ENCODE measurements at places on chromosomes 4 and X. TPM values are rescaled to one million over a fixed set of nuclear protein-coding genes. Genes with fewer than 3 reads are reported as not detected.
A peak's percentile ranks its signal among the peaks of the same experiment; 100 is the strongest.

SPANXB1 gene
- polyA plus RNA-seq = not detected

SLC7A11 gene
- 4.4 TPM for polyA plus RNA-seq

EVC2 gene
- polyA plus RNA-seq = not detected

- DNase-seq = no peak
Measured at GRCh38 chr4:24748023-24748422, 47.4 kb upstream of the SOD3 start.

GRCh38 chr4:158213466-158213865, 3.2 kb downstream of the TMEM144 start:
- no peak for DNase-seq

CCNA2 gene
- polyA plus RNA-seq = 23.0 TPM

AREG gene
- polyA plus RNA-seq = not detected

GEMIN8 gene
- polyA plus RNA-seq = 69.8 TPM

CT45A2 gene
- polyA plus RNA-seq = not detected

XPNPEP2 gene
- 0.21 TPM for polyA plus RNA-seq

GRCh38 chr4:89314291-89314690, 6.7 kb upstream of the GPRIN3 start:
- DNase-seq = no peak

GRCh38 chr4:2689825-2690700, 66.1 kb downstream of the TNIP2 start:
- DNase-seq = no peak

MAPK10 gene
- polyA plus RNA-seq = 13.0 TPM

BEND4 gene
- polyA plus RNA-seq = 0.02 TPM

NKX6-1 gene
- polyA plus RNA-seq = not detected

- no peak for DNase-seq
Measured at GRCh38 chrX:13401724-13402123, 81.9 kb upstream of the ATXN3L start.

DNA sequence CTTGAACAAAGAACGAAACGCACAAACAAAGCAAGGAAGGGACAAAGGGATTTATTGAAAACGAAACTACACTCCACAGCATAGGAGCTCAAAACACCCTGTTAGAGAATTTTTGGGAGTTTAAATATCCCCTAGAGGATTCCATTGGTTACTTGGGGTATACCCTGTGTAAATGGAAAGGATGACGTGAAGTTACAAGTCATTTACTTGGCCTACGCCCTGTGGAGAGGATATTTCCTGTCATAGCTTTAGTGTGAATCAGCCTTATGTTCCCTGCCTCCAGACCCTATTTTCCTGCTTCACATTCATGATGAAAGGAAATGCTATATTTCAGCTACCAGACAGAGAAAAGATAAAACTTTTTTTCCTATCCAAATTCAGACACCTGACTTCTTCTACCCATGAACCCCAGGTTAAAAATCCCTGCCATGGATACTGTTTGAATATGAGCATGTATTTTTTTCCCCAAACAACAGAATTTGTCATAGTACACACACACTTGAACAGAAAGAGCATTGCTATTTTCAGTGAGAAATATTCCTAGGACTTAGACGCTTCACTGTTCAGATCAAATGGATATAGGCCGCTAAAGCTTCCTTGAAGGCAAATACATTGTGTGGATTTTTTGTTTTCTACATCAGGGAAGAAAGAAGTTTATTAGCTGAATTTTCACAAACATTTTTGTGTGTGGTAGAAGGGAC, 20.4 kb downstream of the PIN4 start:
- no peak for DNase-seq

DNA sequence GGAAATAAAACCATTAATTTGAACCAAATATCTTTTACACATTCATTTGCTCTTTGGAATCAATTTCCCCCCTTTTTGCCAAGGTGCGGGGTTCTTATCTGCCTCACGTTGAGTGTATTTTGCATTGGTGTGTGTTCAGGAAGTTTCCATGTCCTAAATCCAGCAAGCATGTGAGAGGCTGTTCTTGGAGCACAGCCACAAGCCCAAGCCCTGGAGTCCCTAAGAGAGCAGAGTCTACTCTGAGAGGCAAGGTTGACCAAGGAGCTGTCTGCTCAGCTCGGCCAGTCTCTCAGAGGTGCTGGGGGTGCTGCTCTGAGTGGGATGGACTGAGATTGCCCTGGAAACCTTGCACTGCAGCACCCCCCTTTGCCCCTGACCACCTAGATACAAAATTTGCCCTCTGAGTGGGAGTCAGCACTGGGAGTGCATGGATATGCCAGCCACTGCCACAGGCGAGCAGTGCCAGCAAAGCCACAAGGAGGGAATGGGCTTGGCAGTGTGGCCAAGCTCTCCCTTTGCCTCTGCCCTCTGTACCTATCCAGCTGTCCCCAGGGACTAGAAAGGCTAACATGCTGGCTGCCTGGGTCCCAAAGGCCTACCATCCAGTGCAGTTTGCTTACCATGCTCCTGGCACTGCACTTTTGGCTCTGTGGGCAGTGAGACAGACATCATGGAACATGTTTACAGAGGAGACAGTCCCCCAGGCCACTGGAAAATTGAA, 20.5 kb upstream of the FAM193A start:
- DNase-seq = no peak

DNA sequence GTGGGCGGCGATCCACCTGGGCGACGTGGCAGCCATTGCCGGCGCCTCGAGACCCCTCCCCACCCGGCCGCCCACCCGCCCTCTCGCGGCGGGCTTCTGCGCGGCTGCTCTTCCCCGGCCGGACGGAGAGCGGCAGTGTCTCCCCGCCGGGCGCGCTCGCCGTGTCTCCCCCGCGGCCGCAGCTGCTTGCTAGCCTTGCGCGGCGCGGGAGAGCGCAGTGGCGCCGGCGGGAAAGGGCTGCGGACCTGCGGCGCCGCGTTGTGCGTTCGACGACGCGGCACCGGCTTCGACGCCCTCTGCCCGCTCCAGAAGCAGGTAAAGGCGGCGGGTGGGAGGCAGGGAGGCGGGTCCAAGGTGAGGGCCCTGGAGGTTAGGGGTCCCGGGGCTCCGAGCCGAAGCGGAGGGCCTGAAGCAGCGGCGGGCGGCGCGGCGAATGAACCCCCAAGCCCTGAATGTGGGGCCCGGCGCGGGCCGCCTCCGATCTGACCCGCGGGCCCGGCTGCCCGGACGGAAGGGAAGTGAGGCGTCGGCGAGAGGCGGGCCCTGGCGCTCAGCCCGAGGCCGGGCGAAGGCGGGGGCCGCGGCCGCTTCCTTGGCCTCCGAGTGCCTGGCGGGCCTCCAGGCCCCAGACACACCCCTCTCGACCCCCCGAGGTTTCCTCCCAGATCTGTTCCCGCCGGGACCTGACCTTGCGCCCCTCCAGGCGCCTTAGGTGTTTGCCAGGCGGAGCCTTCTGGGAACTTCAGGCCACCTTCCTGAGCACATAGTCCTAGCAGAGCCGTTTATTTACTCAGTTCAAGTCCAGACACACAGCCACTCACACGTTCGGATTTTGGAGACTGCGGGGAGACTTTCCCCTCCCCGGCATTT, at the start of gene N4BP2:
TSS of gene N4BP2 (plus strand) at position 135 of the 870 bp plus-strand sequence. CDS start 40,491 bp downstream, outside the sequence.
- peak; percentile 93 for DNase-seq

GRCh38 chr4:180953572-180953971, 1289.6 kb upstream of the TENM3 start:
- no peak for DNase-seq

DNA sequence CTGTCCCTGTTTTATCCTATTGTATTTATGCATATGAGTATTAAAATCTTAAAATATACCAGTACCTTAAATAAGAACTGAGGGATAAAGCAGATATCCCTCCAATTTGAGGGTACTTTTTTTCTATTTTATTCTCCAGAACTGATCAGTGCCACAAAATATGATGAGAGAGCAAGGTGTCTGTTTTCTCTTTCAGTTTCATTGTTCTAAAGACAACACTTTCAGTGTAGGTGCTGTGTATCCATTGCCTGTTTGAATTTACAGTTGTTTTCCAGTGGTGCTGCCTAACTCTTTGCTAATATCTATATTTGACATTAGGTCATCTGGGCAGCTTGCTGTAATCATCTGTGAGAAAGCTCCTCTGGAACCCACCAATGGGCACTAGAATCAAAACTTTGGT, 394.7 kb downstream of the IL1RAPL1 start:
- DNase-seq = no peak

GRCh38 chr4:94011190-94011589, 182.6 kb downstream of the ATOH1 start:
- DNase-seq = no peak

GRCh38 chr4:161442921-161443320, 720.9 kb downstream of the FSTL5 start:
- DNase-seq = no peak

DNA sequence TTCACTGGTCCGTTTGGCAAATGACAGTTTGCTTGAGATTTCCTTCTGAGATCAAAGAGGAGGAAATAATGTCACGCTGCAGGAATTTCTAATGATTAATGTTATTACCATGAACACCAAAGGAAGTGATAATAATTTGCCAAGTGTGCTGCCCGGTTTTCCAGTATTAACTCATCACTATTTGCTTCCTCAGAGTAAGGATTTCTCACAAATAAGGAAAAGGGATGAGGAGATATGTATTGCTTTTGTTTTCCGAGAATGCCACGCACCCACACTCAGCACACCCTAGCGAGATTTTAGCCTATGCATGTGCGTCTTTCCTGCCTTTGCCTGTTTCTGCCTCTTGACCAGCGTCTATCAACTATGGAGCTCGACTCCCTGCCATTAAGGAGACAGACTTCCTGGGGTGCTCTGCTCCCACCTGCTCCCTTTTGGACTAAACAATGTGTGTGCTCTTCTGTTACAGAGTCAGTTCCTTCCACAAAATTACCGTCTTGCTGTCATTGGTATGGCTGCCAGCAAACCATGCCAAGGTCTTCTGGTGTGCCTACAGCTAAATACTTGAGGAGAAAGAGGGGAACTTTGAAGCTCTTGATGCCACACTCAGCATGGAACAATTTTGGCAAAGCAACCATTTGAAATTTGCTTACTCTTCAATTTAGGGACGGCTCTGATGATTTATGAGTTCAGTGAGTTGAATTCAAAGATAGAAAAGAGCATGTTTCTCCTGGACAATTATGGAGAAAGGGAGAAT, 393.1 kb upstream of the ZFP42 start:
- no peak for DNase-seq

VCX3B gene
- polyA plus RNA-seq = 0.12 TPM

TEX13C gene
- polyA plus RNA-seq = 0.13 TPM

DNA sequence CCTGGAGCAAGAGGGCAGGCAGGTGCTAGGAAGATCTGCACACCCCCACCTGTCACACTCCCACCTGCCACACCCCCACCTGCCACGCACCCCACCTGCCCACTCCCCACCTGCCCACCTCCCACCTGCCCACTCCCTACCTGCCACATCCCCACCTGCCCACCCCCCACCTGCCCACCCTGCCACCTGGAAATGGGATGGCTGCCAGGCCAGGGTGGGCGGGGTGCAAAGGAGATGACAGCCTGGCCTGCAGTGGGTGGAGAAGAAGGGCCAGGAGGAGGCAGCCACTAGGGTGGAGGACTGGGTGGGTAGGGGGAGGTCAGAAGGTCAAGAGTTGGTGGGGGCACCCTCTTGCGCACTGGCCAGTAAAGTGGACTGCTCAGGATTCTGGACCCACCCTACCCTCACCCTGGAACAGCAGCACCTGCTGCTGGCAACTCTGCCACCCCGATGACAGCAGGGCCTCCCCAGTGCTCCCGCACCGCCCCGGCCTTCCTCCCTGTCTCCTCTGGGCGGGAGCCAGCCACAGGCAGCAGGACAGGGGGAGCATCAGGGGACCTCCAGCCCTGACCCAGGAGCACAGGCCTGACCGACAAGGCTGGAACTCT, 66.8 kb upstream of the NKX1-1 start:
- peak; percentile 25 for DNase-seq

NAP1L2 gene
- 0.12 TPM for polyA plus RNA-seq

DNA sequence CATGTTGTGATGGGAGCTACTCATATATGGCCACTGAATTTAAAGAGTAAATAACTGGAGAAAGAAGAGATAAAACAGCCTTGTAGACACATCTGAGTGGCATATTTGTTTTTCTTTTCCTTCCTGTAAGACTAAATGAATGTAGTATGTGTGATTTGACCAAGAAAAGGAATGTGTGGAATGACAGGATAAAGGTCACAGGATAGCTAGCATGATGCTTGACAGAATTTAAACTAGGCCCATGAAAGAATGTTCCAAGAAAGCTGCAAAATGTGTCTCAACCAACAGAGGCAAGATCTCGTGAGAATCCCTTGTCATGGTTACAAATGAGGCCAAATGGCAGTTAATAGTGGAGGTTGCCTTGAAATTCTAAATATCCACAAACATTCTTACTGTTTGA, 137.0 kb downstream of the KCNIP4 start:
- no peak for DNase-seq

- DNase-seq = no peak
Measured at GRCh38 chr4:2941138-2942036, 21.8 kb downstream of the NOP14 start.

- no peak for DNase-seq
Measured at GRCh38 chrX:132173647-132174046, 45.6 kb downstream of the RAP2C start.

GRCh38 chr4:151983854-151984253, 223.0 kb upstream of the GATB start:
- DNase-seq = no peak

DNA sequence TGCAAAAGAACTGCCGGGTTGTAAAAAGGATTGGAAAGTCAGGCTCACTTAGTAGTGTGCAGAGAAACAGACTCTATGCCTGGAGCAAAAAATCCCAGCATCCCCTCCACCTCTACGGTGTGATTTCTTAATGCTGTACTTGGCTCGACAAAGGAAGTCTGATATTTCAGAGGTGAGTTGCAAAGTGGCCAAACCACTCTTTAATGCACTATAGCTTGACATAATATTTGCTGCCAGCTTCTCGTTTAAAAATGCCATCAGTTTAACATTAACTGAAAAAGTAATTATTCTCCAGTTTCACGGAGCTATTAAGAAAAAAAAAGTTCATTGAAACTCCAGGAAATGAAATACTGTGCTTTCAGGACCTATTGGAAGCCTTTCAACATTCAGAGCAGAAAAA, 448.3 kb upstream of the ZFP42 start:
- no peak for DNase-seq

PNMA6F gene
- not detected for polyA plus RNA-seq

GRCh38 chr4:24801136-24801855, 5.9 kb downstream of the SOD3 start:
- no peak for DNase-seq

DNA sequence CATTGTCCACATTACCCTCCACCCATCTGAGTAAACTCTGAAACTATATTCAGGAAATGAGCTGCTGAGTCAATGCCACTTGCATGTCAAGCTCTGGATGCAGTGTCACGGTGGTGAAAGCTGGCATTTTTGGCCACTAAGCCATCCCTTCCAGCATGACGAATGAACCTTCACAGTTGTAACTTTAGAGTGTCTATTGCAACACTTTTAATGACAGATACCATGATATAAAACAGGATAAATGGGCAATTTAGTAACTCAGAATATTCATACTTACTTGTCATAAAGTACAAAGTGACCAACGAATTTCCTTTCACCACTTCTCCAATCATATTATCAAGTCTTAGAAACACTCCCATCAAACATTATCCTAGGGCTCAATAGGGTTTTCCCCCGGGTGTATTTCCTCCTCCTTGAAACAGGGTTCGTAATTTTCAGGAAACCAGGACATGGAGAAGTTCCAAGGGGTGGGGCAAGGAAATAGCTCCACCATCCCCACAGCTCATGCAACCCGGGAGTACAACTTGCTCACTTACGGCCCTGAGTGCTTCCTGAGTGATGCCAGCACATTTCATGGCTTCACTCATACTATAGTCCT, 73.1 kb downstream of the MTHFD2L start:
- no peak for DNase-seq

CT45A10 gene
- polyA plus RNA-seq = not detected

H2BW2 gene
- polyA plus RNA-seq = not detected

All from SK-N-SH (cell line).